Inflammatory macrophage (primary cell): ENCODE measurements at places on chromosomes 6 and 20.

DNA sequence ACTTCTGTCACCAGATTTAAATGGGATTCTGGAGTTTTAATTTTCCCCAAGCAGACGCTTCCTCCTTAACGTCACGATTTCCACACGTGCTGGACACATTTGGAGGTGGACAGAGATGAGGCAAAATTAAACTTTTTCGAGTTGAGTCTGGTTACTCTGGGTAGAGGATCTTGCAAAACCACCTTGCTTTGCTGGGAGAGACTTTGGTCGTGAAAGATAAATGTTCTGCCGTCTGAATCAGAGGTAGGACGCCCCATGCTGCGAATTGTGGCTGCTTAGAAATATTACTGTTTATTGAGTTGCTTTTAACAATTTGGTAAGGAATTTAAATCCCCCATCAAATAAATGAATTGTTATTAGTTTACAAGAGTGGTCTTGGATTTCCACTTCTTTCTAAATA lies 46.8 kb downstream of the CTCFL start:
- DNase-seq = no peak

DNA sequence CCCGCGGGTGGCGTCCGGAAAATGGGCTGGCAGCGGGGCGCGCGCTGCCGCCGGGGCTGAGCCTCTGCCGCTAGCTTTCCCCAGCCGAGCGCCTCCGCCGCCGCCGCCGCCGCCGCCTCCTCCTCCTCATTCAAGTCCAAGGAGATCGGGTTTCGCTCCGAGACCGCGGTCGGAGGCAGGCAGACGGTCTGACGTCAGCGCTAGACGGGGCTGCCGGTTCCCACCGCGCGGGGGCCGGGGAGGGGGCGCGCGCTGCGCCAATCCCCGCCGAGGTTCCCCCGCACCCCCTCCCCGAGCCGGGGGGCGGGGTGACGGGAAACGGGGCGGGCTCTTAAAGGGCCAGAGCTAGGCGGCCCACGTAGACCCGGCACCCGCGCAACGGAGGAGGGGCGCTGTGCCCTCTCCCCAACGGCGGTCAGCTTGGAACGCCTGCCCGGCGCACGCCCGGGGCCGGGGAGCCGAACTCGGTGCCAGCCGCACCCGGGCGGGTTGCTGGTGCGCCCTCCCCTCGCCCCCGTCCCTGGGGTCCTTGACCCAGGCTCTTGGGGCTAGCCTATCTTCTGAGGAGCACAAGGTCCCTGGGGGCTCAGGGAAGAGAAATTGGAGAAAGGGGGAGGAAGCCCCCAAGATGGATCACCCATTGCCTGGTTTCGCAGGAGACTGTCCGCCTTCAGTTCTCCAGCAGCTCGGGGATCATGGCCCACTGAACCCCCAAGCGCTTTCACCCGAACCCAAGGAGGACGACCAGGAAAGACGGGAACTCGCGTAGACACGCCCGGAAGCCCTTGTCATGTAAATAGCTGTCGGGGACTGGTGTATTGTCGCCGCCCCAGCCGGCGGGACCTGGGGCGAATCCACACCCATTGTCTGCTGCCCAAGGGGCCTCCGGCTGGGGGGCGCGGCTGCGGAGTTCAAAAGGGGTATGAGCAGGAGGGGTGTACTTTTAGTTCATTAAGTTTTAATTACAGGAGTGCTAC lies at the start of gene PMEPA1:
PMEPA1 (minus strand) TSS at position 193 of the 977 bp plus-strand sequence. CDS start 433 bp downstream, outside the sequence.
- peak; percentile 91 for DNase-seq

DNA sequence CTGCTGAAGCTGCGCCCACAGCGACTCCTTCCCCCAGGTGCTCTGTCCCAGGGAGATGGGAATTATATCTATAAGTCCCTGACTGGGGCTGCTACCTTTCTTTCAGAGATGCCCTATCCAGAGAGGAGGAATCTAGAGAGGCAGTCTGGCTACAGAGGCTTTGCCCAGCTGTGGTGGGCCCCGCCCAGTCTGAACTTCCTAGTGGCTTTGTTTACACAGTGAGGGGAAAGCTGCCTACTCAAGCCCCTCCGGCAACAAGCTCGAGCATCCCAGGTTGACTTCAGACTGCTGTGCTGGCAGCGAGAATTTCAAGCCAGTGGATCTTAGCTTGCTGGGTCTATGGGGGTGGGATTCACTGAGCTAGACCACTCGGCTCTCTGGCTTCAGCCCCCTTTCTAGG lies 152.5 kb upstream of the MAP3K7 start:
- no peak for DNase-seq

DNA sequence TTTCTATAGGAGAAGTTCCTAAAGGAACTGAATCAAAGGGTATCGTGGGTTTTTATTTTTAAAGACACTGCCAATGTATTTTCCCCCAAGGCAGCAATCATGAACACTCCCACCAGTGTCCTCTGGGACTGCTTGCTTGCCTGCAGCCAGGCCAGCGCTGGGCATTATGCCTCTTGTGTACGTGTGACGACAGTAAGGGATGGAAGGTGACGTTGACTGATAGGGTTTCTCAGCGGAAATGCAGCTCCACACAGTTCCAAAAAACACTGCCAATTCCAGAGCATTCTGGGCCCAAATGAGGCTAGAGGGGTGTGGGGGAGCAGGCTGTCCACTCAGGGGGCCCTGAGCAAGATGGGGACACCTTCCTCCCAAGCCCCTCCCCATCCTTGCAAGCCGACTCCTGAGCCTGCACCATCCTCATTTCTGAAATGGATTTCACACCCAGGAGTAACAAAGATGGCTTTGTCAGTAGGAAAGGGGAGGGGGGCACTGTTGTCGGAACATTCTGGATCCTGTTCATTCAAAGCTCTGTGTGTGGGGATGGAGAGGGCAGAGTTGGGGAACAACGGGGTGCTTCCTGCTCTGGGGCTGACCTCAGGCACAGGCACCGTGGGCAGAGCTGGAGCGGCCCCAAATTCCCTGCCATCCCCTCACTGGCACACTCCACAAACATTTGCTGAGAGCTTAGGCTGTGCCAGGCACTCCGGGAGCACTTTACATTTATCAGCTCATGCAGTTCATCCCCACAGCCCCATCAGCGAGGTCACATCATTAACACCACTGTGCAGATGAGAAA lies 20.0 kb downstream of the PREX1 start:
- DNase-seq = no peak
